GM23338 (cell line): ENCODE measurements at places on chromosomes 11 and 22. TPM values are rescaled to one million over a fixed set of nuclear protein-coding genes. Genes with fewer than 3 reads are reported as not detected.
A peak's percentile ranks its signal among the peaks of the same experiment; 100 is the strongest.

GRCh38 chr11:115695677-115696364 is 191.6 kb upstream of the CADM1 start:
- DNase-seq = no peak

DNA sequence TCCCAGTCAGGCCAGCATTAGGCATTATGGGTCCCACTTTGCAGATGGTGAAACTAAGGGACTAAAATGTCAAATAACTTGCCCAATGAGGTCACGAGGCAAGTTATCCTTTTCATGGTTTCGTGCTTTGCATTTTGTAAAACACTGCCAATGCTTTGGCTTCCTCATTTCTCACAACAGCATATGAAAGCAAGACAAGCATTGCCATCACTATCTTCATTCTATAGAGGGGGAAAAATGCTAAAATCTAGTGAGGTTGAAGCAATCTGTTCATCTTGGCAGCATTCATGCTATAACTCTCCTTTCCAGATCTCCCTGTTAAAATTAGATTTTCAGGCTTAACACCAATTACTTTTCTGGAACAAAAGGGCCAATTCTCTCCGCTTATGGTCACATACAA is 14.8 kb downstream of the FAM181B start:
- DNase-seq = no peak

DNA sequence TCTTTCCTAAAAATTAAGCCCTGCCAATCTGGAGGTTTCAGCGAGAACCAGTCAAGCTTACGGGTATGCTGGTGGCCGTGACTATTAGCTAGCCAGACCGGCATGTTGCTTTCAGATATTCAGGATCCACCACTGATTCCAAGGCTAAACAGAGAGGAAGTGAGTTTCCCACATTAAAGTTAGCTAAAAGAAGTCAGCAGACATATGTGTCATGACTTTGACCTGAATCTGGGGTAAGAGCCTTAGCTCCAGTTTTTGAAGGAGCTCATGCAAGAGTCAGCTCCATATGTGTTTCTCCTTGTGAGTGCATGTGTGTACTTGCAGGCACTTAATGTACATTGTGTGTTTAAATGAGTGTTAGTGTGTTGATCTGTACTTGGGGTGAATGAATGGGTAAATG is 1.4 kb downstream of the ZFPL1 start:
- DNase-seq = no peak

DNA sequence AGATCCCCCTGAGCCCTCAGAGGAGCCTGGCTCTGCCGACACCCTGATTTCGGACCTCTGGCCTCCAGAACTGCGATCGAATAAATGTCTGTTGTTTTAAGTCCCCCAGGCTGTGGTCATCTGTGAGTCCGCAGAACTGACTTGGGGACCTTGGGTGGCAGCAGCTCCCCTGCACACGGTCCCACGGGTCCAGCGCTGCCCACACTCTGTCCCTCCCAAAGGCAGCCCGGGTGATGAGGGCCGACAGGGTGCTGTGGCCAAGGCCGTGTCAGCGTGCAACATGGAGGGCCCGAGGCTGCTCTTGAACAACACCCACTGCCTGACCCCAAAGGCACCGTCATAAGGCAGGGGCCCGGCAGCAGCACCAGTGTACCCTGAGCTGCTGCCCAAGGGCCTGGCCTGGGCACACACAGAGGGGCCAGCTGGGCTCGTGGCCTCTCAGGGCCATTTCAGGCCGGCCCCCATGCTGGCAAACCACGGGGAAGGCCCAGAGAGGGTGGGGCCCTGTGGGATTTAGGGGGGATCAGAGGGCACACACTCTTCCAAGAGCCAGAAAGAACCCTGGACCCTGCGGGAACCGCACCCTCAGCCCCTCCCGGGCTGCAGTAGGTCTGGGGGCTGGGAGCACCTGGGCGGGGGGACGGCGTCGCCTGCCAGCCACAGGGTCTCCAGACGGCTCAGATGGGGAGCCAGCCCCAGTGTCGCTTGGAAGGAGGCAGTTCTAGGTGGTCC is 77.1 kb upstream of the PRR5 start:
- no peak for DNase-seq

GRCh38 chr22:44893731-44894080 is 116.1 kb downstream of the PHF21B start:
- no peak for DNase-seq

- DNase-seq = no peak
Observed at GRCh38 chr11:78786086-78786485, 211.4 kb upstream of the NARS2 start.

- DNase-seq = no peak
Observed at GRCh38 chr22:31449506-31449905, 40.1 kb downstream of the EIF4ENIF1 start.

GRCh38 chr11:58649623-58650022 is 27.2 kb downstream of the CNTF start:
- no peak for DNase-seq

Gene NAALADL1
- total RNA-seq = 11.0 and 13.7 TPM in 2 replicates

DNA sequence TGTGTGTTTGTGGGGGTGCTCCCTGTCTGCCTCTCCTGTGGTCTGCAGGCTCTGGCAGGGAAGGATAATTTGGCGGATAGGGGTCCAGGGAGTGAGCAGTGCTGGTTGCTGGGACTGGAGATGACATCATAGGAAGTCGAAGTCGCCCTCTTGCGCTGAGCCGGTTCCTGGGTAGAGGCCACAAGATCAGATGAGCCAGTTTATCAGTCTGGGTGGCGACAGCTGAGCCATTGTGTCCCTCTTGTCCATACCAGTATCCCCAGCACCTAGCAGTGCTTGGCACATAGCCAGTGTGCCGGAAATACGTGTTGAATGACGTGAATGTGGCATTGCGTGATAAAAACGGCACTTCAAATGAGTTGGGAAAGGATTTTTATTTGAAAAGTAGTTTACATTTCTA is 9.8 kb downstream of the APOL5 start:
- DNase-seq = no peak

DNA sequence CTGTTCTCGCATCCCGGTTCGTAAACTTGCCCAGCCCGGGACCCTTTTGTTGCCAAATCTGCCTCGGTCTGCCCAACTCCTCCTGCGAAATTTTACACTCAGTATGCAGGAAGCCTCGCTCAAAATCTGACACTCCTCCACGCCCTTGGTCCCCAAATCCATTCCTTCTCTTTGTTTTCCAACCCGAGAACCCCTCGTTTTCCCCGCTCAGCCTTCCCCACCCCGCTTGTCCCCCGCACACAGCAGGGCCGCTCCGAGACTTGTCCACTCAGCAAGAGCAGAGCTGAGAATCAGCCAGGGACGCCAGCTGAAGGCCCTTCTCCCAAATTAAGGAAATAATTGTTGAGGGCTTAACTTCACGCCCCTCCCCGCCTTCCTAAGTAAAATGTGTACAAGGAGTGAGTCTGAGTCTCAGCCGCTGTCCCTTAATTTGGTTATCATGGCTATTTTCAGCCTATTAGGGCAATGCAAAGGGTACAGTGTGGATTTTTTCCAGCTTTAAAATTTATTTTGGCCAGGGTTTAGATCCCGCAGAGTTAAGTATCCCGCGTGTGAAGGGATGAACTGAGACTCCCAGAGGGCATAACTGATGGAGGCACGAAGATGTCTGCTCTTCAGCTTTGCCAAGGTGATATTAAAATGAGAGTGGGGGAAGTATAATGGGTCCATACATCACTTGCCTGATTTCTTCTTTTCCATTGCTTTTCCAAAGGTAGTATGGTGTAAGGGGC is 581 bp upstream of the FBXO3 start:
- DNase-seq = peak; percentile 22

Gene OR10V1
- not detected in 2 replicates for total RNA-seq

DNA sequence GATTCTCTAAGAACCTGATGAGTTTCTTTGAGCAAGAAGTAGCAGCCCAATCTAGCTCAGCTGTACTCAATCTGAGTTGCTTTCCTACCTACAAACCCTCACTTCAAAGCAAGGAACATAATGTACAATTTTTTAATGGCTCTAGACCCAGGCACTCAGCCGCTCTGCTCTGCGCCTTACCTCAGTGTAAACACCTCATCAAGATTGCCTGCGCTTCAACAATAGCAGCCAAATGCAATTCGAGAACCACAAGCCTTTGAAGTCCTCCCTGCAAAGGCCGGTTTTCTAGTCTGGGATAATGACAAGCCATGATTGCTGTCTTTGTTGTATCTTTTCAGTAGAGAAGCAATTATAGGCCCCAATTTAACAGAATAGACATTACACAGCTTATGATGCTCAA is 38.0 kb downstream of the JHY start:
- peak; percentile 63 for DNase-seq

Gene IL17REL
- 0.31 TPM in 1 of 2 replicates, not detected in the other for total RNA-seq
